ENCODE measurements at places on chromosomes 16 and 17.

- DNase-seq = no peak
Observed at GRCh38 chr16:84036982-84037425, 5.6 kb downstream of the SLC38A8 start.

DNA sequence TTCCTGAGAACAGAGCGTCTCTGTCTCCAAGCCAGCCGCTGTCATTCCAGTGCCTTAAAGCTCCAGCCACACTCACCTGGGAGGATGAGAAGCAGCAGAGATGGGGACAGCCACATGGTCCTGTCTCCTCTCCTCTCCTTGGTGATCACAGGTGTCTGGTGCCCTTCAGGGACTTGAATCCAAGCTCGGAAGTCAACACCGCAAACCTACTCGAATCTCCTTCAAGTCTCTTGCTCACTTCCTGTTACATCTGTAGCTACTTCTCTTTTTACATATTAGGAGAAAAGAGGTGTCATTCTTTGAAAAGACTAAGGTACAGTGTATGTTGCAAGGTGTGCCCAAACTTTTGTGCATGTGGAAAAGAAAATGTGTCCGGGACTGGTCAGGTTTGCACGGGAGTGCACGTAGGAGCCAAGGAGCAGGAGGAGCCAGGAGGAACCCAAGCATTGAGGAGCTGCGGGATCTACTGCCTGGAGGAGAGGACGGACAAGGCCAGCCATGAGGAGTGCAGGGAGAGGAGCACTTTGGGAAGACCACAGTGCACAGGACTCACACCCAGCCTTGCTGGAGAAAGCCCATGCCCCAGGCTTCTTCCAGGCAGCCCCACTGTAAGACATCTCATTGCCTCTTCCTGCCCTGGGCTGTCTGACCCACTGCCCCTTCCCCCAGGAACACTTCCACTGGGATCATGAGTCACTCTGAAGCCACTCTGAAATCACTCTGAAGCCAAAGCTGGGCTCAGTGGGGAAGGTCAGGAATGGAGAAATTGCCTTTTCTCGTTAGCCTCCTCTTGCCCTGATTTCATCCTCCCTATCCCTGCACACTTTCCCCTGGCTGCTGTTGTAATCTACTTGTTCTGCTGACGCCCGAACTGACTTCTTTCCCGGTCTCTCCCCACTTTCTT lies at the start of gene CD300LD:
CD300LD (minus strand) TSS at position 197 of the 904 bp plus-strand sequence; CDS start at position 116, 81 bp downstream.
- DNase-seq = no peak

DNA sequence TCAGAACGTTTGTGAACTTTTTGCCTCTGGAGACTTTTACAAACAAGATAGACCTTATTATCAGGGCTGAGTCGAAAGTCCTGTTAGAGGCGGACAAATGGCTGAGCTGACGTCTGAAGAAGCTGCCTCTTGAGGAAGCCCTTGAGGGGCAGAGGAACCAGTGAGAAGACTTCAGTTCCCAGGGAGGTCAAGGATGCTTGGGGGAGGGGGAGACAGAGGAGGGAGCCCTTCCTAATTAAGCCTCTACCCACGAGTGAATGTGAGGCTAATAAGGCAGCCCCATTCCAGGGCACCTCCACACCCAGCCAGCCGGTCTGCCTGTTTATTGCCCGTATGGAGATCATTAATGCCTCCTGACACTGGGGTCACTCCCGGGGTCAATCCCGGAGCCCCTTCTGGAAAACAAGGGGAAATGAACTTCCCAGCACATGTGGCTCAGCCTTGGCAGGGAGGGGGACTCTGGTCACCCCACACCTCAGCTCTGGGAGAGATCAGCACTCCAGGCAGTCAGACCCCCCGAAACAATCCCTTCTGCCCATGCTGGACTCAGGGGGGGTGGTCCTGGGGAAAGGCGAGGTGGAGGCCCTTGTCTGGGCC lies 9.2 kb upstream of the TBX4 start:
- DNase-seq = peak; percentile 26

DNA sequence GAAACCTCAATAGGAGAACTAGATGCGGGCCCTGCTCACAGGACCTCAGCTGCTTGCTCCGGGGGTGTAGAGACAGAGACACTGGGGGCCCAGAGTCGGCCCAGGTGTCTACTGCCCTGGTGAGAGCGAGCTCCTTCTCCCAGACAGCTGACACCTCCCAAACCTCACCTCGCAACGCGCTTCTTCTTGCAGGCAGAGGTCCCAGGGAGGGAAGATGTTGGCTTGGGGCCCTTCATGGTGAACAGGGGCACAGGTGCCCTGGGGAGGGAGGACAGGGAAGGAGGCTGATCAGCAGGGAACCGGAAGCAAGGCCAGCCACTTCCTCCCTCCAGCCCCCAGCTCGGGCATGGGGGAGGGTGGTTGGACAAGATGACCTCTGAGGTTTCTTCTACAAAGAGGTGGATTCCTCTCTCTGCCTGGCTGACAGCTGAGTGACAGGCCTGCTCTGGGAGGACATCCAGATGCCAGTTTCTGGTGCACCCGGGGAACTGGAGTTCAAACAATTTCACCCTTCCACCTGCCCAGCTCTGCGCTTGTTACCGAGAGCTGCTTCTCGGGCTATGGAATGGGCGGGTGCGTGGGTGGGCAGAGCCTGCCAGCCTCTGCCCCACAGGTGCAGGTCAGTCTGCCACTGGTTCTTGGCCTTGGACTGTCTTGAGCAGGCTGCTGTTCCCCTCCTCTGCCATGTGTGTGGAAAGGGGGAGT lies 11.7 kb upstream of the GFAP start:
- DNase-seq = no peak

GRCh38 chr16:75011634-75012307 lies 12.9 kb downstream of the ZNRF1 start:
- DNase-seq = peak; percentile 55

DNA sequence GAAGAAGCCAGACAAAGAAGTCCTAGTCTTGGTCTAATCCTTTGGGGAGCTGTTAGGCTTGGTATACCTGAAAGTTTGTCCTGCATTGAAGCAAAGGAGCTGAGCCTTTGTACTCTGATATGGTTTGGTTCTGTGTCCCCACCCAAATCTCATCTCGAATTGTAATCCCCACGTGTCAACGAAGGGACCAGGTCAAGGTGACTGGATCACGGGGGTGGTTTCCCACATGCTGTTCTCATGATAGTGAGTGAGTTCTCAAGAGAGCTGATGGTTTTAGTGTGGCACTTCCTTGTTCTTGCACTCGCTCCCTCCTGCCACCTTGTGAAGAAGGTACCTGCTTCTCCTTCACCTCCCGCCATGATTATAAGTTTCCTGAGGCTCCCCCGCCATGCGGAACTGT lies 33.6 kb downstream of the FAM20A start:
- DNase-seq = no peak

DNA sequence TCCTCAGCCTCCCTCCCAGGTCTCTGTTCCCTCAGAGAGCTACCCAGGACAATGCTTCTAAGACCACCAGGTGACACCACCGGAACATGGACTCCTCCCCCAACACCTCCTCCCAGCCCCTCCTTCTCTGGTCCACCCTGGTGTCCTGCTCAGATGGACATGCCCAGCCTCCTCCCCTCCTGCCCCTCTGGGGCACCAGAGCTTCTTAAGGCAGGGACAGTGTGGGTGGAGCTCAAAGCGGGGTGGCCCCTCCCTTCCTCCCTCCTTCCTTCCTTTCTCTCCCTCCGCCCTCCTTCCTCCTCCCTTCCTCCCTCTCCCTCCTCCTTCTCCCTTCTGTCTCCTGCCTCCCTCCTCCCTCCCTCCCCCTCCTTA lies 22.7 kb downstream of the TRPV3 start:
- no peak for DNase-seq

DNA sequence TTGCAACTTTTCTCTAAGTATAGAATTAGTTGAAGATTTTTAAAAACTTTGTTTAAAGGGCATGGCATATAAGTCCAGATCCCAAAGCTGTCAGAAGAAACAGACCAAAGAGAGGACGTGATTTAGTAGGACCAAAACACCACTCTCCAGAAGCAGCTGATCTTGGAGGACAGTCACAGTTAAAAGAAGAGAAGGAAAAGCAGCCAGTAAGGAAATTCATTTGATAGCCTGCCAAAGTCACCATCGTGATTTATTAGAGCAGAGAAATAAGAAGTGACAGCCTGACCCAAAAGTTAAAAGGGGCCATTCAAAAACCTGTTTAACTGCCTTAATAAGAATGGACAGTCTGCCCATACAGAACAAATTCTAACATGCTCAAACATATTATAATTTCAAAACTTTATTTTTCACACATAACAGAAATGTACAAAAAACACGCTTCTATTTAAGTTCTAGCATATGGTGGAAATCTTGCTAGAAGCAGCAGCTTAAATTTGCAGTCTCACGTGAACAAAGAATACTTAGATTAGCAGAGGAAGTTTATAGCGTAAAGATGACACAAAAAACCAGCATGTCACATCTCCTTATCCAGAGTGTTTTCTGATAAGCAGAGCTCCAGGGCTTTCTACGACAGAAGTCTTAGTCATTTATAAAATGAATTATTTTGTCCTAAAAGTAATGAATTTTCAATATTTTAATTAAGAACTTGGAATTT lies 37.2 kb downstream of the TXNDC11 start:
- peak; percentile 0 for DNase-seq

GRCh38 chr16:12236589-12236988 lies 260.1 kb downstream of the SNX29 start:
- DNase-seq = no peak

GRCh38 chr17:64306850-64307463 lies 43.9 kb upstream of the TEX2 start:
- peak; percentile 80 for DNase-seq

GRCh38 chr17:20922128-20922670 lies 120.6 kb downstream of the USP22 start:
- no peak for DNase-seq

DNA sequence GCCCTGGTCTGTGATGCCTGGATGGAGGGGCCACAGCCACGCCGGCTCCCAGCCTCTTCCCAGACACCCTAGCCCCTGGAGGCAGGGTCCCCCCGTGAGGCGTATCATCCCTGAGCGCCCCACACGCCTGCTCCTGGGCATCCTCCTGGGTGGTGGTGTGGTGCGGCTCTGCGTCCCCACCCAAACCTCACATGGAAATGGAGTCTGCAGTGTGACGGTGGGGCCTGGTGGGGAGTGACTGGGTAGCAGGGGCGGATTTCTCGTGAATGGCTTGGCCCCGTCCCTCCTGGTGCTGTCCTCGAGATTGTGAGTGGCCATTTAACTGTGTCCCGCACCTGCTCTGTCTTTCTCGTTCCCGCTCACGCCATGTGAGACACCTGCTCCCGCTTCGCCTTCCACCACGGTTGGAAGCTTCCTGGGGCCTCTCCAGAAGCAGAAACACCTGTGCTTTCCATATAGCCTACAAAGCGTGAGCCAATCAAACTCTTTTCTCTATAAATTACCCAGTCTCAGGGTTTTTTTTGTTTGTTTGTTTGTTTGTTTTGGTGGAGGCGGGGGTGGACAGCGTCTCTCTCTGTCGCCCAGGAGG lies 5.9 kb upstream of the SSTR5 start:
- DNase-seq = no peak

- DNase-seq = no peak
Observed at GRCh38 chr16:80337786-80338185, 203.0 kb upstream of the DYNLRB2 start.

- no peak for DNase-seq
Observed at GRCh38 chr17:28935744-28936460, 15.4 kb downstream of the PHF12 start.

- no peak for DNase-seq
Observed at GRCh38 chr16:3266873-3267537, 10.6 kb upstream of the MEFV start.

GRCh38 chr16:10922328-10923145 lies 19.7 kb downstream of the DEXI start:
- no peak for DNase-seq

DNA sequence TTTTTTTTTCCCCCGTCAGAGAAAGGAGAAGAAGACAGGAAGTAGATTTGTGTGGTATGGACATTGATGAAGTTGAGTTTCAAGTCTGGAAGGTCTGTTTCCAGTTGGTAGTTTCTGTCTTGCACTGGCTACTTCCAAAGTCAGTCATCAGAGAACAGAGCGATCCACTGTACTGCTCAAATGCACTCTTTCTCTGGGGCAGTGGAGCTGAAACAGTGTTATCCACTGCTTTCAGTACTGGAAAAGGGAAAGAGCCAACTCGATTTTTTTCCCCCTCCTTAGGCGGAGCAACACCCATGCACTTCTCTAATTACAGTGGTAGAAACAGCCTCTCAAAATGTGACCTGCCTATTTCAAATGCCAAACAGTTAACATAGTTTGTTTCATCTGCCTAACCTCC lies 7.4 kb downstream of the PRKCA start:
- DNase-seq = no peak

GRCh38 chr16:55189682-55190636 lies 134.0 kb upstream of the IRX6 start:
- DNase-seq = no peak

DNA sequence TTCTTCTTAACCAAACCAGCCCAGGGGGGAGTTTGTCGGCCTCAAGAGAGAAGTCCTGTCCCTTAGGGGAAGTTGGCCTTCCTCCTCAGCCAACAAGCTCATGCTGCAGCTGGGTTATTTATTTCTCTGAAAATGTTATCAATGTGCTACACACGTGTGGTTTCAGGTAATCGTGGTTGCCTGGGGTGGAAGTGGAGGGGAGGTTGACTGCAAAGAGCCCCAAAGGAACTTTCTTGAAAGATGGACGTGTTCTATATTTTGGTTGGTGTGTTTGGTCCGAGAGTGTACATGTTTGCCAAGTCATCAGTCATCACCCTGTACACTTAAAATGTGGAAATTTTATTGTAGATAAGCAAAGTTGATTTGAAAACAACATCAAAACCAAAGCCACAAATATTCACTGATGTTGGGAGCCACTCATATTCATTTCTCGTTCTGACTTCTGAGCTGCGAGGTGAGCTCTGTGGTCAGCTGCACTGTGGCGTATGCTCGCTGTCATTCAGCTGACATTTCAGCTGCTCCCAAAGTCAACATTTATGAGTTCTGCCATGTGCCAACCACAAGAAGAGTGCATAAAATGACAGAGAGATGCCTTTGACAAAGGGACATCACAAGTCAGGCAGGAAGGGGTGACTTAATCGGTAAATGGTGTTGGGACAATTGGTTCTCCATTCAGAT lies 26.5 kb upstream of the ADGRG1 start:
- peak; percentile 94 for DNase-seq

DNA sequence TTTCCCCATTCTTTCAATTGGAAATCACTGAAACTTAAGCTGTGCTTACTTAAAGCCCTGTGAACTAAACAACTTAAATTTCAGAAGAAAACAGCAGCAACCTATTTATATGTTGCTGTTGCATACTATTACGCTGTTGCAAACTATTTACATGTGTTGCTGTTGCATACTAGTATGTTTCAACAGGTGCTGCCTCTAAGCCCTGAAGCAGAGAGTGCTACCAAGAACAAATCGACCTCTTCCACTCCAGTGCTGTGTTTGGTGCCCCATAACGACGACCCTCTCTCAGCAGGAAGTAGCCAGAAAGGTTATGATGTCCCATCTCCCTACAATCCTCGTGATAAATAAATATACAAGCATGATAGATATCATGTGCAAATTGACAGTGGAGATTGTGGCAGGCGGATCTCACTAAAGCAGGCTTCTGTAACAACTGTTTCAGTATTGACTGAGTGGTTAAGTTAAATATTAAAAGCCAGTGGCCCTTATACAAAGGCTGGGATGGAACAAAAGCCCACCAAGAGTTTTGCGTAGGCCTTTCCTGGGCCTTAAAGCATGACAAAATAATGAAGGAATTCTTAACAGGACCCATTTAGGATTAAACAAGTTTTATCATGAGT lies 5.7 kb upstream of the SCPEP1 start:
- no peak for DNase-seq

All from activated CD8-positive, alpha-beta memory T cell treated with anti-CD3 and anti-CD28 coated beads, Interleukin-2, amount 10 ng/mL, durations not matched to agents 7 days and 5 days (primary cell).